ENCODE measurements at places on chromosomes 5 and 9. TPM values are rescaled to one million over a fixed set of nuclear protein-coding genes. Genes with fewer than 3 reads are reported as not detected.

PCDHGC4 gene
- 1.6 TPM for total RNA-seq

DOCK2 gene
- total RNA-seq: 1.4 TPM

NR2F1 gene
- 19.0 TPM for total RNA-seq

VLDLR gene
- 9.0 TPM for total RNA-seq

AQP3 gene
- total RNA-seq: 3.3 TPM

GRCh38 chr9:121138561-121138960 lies 63.1 kb downstream of the RAB14 start:
- DNase-seq: no peak
- no peak overlapping the region for H3K4me3 ChIP-seq
- H3K27ac ChIP-seq: no peak overlapping the region
- peaks cover 11% of the 10 kb centered on the region for H3K36me3 ChIP-seq
- no peaks in the 10 kb centered on the region for H3K4me1 ChIP-seq

DNA sequence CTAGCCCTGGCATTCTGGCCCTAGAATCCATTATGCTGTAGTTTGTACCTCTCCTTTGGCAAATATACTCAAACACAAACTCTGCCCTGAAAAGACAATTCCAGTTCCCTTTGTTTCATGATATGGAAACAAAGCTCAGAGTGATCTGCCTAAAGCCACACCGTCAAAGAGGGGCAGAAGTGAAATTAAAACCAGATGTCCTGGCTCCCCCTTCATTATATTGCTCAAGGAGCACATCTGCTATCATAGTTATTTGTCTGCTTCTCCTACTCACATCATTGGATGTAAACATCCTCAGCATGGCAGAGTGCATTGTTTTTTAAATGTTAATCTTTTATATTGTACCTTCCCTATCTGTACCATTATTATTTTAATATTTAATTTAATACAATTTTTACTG lies 266.7 kb upstream of the SMARCA2 start:
- DNase-seq: no peak
- H3K4me3 ChIP-seq: no peak overlapping the region
- H3K4me1 ChIP-seq: no peaks in the 10 kb centered on the region

- DNase-seq: no peak
- peaks cover under 1% of the 10 kb centered on the region for H3K27me3 ChIP-seq
- no peaks in the 10 kb centered on the region for H3K4me1 ChIP-seq
- H3K36me3 ChIP-seq: no peaks in the 10 kb centered on the region
- no peak overlapping the region for H3K4me3 ChIP-seq
Measured at GRCh38 chr5:133706506-133707430, 94.4 kb upstream of the FSTL4 start.

GRCh38 chr5:132273631-132274030 lies 16.1 kb downstream of the PDLIM4 start:
- H3K27ac ChIP-seq: no peak overlapping the region
- no peak overlapping the region for H3K4me3 ChIP-seq
- H3K4me1 ChIP-seq: peaks cover 18% of the 10 kb centered on the region
- no peaks in the 10 kb centered on the region for H3K27me3 ChIP-seq

DNA sequence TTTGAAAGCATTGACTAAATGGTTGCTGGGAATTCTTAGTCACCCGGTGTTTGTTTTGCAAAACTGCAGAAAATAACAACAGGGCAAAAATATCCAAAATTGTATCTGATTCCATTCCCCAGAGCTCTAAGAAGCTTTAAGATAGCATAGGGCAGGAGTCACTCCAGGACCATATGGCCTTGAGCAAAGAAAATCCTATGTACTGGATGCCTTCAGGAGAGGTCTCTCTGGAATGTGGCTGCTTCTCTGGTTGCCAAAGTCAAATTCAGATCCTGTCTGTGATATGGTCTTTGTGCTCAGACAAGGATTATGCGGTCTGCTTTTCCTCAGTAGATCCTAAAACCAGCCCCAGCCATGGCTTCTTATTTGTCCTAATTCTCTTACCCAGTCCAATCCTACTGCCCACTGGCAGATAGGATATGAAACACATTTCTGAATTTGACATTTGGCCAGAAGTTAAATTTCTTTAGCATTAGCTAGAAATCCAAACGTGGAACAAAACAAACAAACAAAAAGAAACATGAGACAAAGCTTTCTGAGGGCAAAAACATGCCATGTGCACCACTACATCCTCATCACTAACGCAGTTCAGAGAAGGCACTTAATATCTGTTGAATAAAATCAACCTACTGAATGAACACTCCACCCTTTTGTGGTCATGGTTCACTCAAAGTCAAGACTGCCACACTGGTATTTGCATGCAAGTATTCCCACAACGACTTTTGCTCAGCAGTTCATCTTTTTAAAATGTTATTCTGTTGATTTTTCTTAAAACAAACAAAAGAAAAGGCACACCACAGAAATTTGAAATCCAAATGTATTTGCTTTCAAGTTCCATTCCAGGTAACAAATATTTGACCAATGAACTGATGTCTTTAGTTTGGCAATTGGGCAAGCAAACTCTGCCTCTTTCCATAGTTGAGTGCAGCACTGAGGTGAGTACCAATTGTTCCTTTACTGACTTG lies 165.7 kb downstream of the TRPM6 start:
- DNase-seq: no peak
- no peak overlapping the region for H3K27ac ChIP-seq
- no peaks in the 10 kb centered on the region for H3K4me1 ChIP-seq
- H3K27me3 ChIP-seq: peaks cover 2% of the 10 kb centered on the region
- H3K4me3 ChIP-seq: no peak overlapping the region
